ENCODE measurements at places on chromosomes 12 and 14.

- peak; percentile 18 for DNase-seq
Measured at GRCh38 chr12:23055004-23055403, 430.0 kb downstream of the ETNK1 start.

- no peak for DNase-seq
Measured at GRCh38 chr12:54565310-54565985, 16.0 kb downstream of the PDE1B start.

DNA sequence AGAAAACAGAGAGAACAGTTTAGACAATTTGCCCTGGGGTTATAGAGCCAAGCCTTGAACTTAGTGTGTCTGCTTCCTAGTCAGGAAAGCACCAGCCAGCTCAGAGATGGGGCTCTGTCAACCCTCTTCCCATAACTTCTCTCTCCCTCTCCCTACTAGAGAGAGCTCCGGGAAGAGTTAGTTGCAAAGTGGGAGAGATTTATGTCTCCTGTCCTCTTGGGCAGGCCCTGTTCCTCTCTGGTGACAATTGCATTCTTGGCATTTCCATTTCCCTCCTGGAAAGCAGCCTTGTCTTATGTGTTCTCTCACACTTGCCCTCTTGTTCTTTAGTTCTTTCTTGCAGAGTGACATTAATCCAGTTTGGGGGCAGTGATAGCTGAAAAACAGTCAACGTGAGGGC is 42.1 kb upstream of the TUNAR start:
- no peak for DNase-seq

GRCh38 chr14:95770777-95771176 is 56.9 kb upstream of the TCL1A start:
- DNase-seq: no peak

DNA sequence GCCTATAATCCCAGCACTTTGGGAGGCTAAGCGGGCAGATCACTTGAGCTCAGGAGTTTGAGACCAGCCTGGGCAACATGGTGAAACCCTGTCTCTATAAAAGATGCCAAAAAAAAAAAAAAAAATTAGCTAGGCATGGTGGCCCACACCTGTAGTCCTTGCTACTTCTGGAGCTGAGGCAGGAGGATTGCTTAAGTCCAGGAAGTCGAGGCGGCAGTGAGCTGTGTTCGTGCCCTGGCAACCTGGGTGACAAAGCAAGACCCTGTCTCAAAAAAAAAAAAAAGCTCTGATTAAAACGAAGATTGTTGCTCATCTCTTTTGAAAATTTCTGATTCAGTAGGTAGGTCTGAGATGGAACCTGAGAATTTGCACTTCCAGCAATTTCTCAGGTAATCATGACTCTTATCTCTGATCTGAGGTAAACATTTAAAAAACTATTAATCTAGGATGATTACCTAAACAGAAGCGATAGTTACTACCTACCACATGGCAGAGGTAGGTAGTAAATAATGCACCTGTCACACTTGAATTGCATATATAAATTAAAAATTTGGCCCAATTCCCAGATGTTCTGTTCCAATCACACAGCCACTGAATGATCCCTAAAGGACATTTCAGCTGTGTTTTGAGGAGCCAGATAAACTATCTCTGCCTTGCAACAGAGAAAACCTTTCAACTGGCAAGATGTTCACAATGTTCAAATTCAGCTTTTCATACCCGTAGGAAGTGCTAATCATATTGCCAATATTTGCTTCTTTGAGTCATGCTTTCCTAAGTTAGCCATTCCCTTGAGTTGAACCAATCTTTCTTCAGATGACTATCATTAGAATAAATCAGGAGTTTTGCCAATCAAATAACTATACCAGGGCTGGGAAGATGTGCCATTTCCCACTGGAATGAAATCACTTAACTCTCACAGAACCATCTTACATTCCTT is 4.2 kb upstream of the TEP1 start:
- no peak for DNase-seq

- no peak for DNase-seq
Measured at GRCh38 chr14:45553981-45554380, 301.0 kb upstream of the MIS18BP1 start.

DNA sequence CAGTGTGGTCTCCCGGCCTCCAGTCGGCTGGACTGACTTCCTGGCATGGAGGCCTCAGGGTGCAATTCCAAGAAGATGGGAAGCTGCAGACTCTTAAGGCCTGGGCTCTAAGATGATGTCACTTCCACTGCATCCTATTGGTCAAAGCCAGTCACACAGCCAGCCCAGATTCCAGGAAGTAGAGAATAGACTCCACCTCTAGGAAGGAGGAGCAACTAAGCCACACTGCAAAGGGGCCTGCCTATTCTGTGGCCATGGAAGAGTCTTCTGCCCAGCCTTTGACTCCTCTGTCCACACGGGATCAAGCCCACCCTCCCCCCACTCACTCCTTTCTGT is 103.9 kb upstream of the RFLNA start:
- peak; percentile 44 for DNase-seq

GRCh38 chr12:55729819-55730818 is 1.3 kb upstream of the CD63 start:
- peak; percentile 59 for DNase-seq

DNA sequence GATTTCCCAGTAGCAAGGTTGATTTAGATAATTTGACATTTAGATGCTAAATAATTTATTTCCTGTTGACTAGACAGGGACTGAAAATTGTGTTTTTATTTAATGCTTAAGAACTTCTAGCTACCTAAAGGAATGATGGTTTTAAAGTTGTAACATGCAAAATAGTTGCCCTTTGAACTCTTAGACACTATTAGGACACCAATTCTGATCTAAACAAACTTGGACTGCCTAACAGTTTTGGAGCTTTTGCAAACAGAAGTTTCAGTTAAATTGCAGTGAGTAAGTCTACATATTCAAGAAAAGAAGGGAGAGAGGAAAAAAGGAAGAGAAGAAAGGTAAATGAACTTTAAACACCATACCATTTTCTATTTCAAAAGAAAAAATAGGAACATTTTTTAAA is 189.3 kb upstream of the GARIN2 start:
- no peak for DNase-seq

GRCh38 chr12:106722837-106723236 is 51.6 kb upstream of the RIC8B start:
- no peak for DNase-seq

DNA sequence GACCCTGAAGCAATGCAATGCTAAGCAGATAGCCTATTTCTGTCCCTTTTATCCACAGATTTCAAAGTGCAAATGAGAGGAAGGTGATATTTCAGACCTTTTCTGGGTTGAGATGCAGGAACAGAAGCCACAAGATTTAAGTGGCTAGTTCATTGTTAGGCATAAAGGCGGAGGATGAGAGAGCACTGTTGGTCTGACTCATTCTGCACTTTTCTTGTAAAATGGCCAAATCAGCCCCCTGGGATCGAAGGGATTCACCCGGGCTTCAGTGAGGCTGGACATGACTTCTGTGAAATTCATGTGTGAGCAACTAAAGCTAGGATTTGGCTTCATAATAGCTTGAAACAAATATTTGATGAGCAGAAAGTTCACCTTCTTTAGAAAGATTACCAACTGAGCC is 101.9 kb upstream of the OVCH1 start:
- peak; percentile 54 for DNase-seq

DNA sequence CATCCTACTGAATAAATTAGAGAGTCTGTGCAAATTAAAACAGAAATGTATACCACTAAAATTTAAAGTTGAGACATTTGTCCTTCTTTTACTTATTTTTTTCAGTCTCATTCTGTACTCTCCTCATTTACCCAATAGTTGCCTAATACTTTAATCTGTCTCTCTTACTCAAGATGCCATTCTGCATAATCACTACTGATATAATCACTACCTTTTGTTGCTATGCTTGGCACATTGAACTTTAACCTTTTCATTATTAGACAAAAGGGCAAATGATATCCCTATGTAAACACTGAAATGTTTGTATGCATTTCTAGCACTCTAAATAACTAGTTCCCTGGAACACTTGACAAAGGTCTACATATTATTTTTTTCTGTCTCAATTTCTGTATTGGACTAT is 1108.3 kb upstream of the FLRT2 start:
- no peak for DNase-seq

- no peak for DNase-seq
Measured at GRCh38 chr14:105466531-105467248, 7.9 kb upstream of the CRIP2 start.

DNA sequence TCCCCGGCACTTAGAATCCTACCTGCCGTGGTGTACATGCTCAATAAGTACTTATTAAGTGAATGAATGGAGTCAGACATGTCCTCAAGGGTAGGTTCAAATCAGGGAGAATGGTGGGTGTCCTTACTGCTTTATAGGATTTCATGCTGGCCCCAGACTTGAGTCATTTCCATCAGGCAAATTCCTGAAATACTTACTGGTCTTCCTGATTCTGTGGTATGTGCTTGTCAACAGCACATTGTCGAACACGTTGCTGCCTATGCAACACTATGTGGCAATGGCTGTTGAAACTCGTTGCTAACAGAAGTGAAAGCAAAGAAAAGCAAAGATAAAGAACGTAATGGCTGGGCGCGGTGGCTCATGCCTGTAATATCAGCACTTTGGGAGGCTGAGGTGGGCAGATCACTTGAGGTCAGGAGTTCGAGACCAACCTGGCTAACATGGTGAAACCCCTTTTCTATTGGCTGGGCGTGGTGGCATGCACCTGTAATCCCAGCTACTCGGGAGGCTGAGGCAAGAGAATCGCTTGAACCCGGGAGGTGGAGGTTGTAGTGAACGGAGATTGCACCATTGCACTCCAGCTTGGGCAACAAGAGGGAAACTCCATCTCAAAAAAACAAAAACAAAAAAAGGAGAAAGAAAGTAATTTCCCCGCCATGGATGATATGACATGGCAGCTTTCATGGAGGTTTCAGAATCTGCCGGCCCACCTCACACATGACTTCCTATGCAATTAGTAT is 214.9 kb downstream of the ZFP36L1 start:
- DNase-seq: peak; percentile 99

GRCh38 chr12:93808169-93808899 is 131.2 kb downstream of the CRADD start:
- DNase-seq: no peak

DNA sequence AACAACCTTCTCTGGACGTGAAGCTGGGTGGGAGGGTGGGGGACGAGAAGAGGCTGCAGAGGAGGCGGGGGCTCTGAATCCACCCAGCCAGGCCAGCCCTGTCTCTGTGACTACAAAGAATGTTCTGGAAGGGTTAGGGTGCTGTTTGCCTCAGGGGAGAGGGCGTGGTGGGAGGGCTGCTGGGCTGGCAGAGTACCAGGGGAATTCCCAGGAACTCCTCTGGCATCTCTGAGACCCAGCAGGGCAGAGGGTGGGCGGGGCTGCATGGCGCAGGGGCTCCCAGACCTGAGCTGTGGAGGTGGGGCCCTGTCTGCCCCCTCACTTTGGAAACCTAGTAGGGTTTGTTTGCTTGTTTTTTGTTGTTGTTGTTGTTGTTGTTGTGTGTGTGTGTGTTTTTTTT is 45.5 kb upstream of the FZD10 start:
- no peak for DNase-seq

DNA sequence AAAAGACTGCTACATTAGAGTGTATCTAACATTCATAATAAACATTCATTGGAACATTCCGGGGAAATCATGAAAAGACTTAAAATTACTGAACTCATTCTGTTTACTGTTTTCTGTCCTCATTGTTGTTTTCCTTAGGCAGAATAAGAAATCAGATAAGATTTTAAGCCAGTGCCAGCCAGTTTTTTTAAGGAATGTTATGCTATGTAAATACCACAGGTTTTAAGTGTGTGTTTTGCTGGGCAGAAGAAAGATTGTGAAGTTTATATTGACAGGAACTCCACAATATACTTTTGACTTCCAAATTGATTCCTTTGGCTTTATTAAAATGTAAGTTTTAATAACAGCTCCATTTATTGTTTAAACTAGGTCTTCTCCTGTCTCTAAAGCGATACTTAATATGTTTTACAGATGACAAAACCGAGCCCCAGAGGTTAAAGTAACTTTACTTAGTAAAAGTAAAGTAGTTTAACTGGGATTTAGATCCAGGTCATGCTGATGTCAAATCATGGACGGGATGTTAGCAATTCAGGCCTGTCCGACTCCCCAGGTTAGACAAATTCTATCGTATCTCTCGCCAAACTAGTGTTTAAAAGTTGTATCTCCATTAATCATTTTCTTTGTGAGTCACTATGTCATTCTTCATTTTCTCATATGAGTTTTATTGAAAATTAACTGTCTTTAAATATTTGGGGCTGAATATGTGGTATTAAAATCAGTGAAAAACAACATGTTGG is 1.7 kb downstream of the LARP4 start:
- DNase-seq: no peak

- no peak for DNase-seq
Measured at GRCh38 chr12:48029491-48030172, 25.4 kb upstream of the COL2A1 start.

DNA sequence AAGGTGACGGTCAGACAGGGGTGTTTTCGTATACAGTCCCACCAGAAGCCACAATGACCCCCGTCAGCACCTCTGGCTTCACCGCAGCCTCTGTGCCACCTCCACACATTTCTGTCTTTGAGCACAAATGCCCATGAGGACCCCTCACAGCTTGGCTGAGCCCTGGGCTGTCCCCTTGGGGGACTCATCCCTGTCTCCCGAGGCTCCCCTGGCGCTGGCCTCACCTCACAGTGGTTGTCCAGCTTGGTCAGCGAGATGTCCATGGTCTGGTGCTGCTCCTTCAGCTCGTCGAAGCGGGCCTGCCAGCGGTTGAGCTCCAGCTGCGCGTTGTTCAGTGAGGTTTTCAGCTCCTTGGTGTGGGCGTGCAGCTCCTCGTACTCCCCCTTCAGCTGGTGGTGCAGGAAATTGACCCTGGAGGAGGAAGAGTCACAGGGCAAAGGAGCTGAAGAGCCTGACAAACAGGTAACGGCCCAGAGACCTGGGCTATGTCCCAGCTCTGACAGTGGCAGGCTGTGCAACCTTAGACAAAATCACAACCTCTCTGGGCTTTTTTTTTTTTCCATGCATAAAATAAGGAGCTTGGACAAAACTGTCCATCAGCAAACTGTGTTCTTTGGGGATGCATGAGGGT is 52.7 kb upstream of the GPR68 start:
- no peak for DNase-seq

- no peak for DNase-seq
Measured at GRCh38 chr14:34365309-34365915, 96.6 kb downstream of the SPTSSA start.

Data from fibroblast of skin of right quadriceps (primary cell).